Activated T-helper 1 cell treated with Interleukin-2 at 50 U/mL for 16 hours (primary cell): ENCODE measurements at places on chromosomes 12 and 14.
A peak's percentile ranks its signal among the peaks of the same experiment; 100 is the strongest.

GRCh38 chr12:105171691-105172436, 64.1 kb downstream of the APPL2 start:
- no peak for DNase-seq

GRCh38 chr12:76777765-76778216, 13.9 kb downstream of the ZDHHC17 start:
- no peak for DNase-seq

DNA sequence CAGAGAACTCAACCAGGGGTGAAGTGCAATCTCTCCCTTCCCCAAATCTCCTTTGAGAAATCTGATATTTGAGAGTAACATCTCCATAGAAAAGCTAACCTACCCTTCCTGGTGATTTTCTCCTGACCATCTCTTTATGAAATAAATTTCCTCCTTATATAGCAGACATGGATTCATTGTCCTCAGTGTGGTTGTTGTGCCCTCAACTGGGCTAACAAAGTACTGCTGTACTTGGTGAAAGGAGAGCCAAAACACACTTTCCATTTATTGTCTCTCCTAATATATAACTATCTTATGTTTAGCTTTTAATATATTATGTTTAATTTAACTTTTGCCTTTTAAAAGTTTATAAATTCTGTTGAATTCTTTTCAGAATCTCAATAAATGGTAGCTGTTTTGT, 65.1 kb upstream of the SLCO1B1 start:
- no peak for DNase-seq

DNA sequence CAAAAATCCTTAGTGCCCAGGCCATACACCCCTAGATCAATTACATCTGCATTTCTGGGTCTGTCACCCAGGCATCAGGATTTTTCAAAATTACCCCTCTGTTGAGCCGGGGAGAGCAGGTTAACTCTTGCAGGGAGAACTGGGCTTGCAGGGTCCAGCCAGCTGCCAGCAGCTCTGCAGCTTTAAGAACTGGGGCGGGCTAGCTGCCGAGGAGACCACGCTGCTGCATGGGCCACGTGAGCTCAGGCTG, at the start of gene DGLUCY:
TSS of gene DGLUCY (plus strand) at position 245 of the 250 bp plus-strand sequence. CDS start 46,222 bp downstream, outside the sequence.
- DNase-seq, result no peak

DNA sequence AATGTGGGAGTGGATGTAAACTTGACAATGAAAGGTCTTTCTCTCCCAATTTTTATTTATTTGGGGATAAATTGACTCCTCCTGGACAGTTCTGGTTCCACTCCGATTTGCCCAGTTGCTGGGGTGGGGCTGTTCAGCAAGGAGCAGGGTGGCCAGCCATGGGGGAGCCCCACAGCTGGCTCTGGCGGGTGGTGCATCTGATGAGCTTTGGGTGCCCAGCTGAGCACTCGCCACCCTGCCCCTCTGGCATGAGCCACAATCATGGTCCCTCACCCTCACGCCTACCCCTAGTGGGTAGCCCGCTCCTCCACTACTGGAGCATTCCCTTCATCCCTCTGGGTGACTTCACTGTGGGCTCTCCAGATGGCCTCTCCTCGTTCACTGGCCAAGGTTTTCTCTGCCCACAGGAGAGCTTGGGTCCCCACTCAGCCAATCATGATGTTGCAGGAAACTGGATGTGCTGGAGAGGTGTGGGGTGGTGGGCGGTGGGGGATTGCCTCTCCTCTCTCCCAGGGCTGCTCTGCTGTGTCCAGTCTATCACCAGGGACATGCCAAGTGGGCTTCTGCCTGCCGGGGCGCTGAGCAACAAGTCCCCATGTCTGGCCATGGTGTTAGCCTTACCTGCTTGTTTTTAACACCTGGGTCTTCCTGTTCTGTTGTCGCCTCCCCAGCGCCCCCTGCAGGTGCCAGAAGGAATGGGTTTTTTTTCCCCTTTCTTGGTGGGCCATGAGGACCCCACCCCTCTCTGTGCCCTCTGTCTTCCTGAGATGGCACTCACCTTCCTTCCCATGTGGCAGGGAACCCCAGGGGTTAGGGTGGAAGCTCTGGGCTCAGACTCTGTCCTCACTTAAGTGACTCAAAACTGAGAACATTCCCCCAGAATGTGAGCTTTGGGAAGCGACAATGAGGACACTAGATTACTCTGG, 3.4 kb downstream of the CYP46A1 start:
- peak; percentile 13 for DNase-seq

- DNase-seq, result no peak
These were observed 75.3 kb downstream of the CCDC88C start for GRCh38 chr14:91342206-91342760.

GRCh38 chr12:49955899-49956662, 5.5 kb downstream of the AQP2 start:
- no peak for DNase-seq

GRCh38 chr14:103679351-103679750, 35.9 kb downstream of the XRCC3 start:
- peak; percentile 10 for DNase-seq

- no peak for DNase-seq
These were observed 1.8 kb downstream of the ARID2 start for GRCh38 chr12:45731190-45731775.

- DNase-seq, result no peak
These were observed 48.2 kb downstream of the FOXN3 start for GRCh38 chr14:89368490-89369477.

GRCh38 chr14:75566321-75566720, 12.1 kb upstream of the FLVCR2 start:
- peak; percentile 52 for DNase-seq

DNA sequence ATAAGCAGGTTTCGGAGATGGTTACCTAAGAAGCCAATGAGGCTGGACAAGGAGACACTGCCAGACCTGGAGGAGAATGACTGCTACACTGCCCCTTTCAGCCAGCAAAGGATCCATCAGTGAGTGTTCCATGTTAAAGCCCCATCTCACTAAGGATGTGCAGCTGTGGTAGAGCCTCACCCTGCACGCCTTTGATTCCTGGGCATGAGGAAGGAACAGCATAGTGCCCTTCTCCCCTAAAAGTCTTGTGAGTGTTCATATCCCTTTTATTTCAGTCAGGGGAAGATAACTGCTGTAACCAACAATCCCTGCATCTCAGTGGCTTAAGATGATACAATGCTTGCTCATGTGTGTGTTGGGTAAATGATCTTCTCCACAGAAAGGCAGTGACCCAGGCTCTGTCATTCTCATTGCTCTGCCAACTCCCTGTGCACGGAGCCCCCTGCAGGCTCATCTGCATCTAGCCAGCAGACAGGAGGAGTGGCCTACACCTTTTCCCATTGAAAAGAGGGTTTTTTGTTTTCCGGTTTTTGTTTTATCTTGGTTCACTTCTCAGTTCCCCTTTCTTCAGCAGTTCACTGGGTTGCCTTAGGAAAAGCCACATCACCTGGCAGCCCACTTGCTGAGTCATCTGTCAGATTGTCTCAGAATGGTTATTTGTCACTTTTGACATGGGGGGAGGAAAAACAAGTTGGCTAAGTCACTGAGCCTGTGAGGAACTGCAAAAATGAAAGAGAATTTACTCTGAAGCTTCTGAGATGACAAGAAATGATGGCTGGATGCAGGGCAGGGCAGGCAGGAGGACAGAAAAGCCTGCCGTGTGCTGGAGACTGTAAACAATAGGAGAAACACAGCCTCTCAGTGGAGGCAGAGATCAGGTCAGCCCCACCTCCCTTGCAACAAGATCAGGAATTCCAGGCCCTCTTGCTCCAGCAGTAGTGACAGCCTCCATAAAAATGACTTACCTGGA, 193.3 kb downstream of the ANO4 start:
- no peak for DNase-seq

GRCh38 chr12:10247436-10248058, 34.9 kb downstream of the GABARAPL1 start:
- no peak for DNase-seq

DNA sequence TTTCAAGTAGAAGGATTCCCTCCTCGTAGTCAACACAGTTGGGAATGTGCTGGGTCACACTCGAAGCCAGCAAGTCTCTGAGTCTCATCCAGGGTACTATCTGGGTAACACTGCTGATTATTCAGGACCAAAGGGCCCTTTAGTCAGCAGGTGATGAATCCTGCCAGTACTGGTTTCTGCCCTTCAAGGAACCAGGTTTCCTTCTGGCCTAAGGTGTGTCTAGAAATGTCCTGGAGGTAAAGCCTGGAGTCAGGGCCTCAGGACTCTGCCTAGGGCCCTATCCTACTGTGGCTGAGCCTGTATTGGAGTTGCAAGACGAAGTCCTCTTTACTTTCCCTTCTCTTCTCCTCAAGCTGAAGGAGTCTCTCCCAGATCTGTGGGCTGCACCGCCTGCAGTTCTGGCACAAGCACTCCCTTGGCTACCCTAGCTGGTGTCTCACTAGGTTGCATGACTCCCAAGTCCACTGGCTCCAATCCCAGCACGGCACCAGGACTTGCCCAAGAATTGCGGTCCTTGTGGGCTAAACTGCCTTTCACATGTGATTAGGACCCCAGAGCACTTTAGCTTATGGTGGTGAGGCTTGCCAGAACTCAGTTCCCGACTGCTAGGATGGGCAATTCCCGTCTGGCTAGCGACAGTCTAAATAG, 193.7 kb upstream of the PDE3A start:
- no peak for DNase-seq

DNA sequence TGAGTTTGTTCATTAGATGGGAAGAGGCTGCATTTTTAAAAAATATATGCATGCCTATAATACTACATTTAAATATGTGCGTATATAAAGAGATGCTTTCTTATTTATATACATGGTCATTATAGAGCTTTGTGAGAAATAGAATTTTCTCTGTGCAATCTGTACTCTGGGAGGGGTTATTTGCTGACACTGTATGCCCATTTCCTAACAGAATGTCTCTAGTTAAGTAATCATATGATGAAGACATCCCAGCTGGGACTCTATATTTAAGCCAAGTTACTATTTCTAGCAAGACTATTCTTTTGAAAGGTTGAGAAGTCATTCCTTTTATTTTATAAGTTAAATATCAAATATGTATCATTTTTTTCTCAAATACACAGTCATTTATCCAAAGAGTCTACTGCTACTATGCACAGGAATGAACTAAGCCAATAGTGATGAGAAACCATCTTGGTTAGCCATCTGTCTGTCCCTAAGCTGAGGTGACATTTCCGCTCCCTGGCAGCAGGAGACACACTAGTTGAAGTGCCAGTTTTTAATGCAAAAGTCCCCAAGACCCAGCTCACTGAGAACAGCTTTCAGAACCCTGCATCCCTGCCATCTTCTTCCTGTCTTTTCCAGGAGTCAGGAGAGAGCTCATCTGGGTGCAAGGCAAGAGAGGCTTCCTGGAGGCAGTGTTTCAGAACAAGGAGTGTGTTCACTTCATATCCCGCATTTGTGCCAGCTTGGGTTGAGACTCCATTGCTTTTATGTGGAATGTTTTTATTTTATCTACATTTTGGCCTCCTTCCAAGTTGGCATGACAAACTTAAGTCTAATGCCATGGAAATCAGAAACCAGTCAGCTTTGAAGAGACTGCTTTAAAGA, 69.5 kb downstream of the TMEM132C start:
- no peak for DNase-seq

GRCh38 chr14:75258079-75258802, 20.4 kb upstream of the FOS start:
- no peak for DNase-seq

DNA sequence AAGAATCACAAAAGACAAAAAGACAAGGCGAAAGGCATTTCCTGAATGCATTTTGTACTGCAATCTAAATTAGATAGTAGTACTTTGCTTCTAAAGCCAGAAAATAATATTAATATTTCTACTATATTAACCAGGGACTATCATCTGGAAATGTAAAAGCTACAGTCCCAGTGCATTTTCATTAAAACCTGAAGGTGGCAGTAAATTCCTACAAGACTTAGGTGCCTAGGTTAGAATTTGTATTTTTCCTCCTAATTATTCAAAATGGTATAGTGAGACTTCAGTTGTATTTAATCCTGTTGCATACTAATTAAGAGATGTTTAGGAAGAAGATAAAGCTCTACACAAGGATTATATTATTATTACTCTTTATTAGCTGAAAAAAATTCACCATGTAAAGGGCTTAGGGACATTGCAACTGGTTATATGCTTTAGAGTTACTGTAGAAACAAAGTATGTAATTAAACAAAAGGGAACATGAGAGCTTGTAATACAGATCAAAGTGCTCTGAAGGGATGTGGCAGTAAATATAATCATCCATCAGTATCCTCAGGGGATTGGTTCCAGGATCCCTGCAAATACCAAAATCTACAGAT, 53.6 kb downstream of the BRMS1L start:
- no peak for DNase-seq

DNA sequence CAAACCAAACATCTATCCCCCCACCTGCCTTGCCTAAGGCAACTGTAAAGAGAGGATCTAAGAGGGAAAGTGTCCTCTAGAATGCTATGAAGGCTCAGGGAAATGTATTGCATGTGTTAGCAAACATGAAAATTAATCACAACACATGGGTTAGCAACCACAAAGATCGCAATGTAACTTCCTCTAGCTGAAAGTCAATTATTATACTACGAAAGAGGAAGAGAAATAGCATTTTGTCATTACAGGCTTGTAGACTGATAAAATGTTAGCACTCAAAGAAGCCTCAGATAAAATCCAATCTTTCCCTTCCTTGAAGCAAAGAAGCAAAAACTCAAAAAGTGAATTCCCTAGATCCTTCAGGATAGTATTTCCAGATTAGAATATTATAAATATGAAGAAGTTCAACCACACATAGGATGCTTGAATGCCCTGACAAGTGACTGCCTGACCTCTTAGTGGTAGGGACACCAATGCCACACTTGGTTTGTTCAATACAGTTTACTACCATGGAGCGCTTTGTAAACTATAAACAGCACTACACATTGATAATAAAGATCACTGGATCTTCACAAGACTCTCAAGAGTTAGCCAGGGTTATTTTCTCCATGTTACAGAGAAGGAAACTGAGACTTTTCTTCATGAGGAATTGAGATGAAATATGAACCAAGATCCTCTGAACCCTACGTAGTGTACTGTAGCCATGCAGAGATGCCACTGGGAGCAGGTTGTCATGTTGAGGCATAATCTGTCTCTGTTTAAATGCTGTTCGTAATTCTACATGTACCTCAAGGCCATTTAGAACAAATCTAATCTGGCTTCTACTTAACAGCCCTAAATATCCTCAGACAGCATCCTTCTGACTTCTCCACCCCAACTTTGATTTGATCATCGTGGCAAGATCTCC, 100.7 kb downstream of the ITPR2 start:
- DNase-seq, result no peak

DNA sequence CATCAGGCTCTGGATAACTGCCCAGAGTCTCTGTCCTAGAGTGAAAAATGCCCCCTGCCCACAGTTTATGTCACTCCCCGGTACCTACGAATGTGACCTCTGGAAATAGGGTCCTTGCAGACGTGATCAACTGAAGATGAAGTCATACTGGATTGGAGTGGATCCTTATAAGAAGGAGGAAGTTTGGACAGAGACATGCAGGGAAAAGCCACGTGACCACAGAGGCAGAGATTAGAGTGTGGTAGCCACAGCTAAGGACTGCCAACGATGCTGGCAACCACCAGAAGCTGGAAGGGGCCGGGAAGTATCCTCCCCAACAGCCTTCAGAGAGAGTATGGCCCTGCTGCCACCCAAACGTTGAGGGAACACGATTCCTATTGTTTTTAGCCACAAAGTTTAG, 101.2 kb upstream of the NCOR2 start:
- no peak for DNase-seq

GRCh38 chr14:92690171-92691011, 58.0 kb downstream of the LGMN start:
- no peak for DNase-seq
